ENCODE measurements at places on chromosomes 13 and 19.
A peak's percentile ranks its signal among the peaks of the same experiment; 100 is the strongest.

GRCh38 chr13:42109957-42110356, 61.5 kb downstream of the DGKH start:
- no peaks in the 10 kb centered on the region for H3K27me3 ChIP-seq
- H3K36me3 ChIP-seq, result no peaks in the 10 kb centered on the region
- no peak for DNase-seq
- H3K27ac ChIP-seq, result no peak overlapping the region
- H3K4me1 ChIP-seq, result no peaks in the 10 kb centered on the region

DNA sequence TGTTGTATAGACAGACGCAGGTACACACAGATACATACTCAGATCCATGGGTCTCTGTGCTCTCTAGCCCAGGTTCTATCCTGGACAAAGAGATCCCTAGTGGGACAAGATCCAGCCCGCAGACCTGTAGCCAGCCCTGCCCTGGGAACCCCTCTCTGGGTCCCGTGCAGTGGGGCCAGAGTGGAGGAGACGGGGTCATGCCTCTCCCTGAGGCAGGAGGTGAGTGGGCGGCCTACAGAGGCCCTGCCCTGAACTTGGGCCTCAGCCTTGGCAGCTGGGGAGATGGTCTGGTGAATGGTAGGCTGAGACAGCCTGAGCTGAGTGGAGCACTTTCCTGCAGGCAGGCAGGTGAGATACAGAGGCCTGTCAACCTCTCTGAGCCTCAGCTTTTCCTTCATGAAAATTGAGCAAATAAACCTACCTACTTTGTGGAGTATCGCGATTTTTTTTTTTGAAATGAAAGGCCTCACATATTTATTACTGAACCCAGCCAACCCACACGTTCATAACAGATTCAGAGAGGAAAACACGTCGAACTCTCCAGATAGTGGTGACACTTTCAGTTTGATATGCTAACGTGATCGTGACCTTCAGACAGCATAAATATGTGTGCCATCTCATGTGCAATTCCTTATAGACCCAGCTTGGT, 3.4 kb upstream of the JUND start:
- no peaks in the 10 kb centered on the region for H3K27me3 ChIP-seq
- peaks cover 58% of the 10 kb centered on the region for H3K4me1 ChIP-seq
- H3K27ac ChIP-seq, result peak overlapping the region; percentile 44
- DNase-seq, result no peak
- no peak overlapping the region for H3K4me3 ChIP-seq
- no peaks in the 10 kb centered on the region for H3K36me3 ChIP-seq

DNA sequence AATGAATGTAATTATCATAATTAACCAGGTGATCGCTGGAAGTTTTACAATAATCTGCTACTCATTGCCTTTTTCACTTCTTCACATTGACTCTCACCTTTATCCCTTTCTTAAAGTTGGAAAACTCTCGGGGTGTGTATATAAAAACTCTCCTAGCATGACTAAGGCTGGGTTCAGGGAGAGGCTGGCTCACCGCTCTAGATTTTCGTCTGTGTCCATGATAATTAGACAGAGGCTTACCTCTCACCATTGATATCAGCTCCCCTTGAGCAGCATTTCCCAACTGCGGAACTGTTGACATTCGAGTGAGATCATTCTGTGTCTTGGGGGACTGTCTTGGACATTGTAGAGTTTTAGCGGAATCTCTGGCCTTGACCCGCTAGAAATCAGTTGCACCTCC, 39.4 kb downstream of the NFIX start:
- no peaks in the 10 kb centered on the region for H3K4me1 ChIP-seq
- H3K4me3 ChIP-seq, result no peak overlapping the region
- no peaks in the 10 kb centered on the region for H3K27me3 ChIP-seq
- no peak for DNase-seq
- H3K27ac ChIP-seq, result no peak overlapping the region

- H3K36me3 ChIP-seq, result peaks cover 6% of the 10 kb centered on the region
- no peaks in the 10 kb centered on the region for H3K27me3 ChIP-seq
- H3K4me1 ChIP-seq, result no peaks in the 10 kb centered on the region
- H3K4me3 ChIP-seq, result peak within 1 kb of the TSS; percentile 96
These were observed at the start of gene TRAPPC6A for GRCh38 chr19:45177817-45178261. Gene TRAPPC6A (minus strand): TSS chr19:45178237. CDS start chr19:45178218, 19 bp downstream.

DNA sequence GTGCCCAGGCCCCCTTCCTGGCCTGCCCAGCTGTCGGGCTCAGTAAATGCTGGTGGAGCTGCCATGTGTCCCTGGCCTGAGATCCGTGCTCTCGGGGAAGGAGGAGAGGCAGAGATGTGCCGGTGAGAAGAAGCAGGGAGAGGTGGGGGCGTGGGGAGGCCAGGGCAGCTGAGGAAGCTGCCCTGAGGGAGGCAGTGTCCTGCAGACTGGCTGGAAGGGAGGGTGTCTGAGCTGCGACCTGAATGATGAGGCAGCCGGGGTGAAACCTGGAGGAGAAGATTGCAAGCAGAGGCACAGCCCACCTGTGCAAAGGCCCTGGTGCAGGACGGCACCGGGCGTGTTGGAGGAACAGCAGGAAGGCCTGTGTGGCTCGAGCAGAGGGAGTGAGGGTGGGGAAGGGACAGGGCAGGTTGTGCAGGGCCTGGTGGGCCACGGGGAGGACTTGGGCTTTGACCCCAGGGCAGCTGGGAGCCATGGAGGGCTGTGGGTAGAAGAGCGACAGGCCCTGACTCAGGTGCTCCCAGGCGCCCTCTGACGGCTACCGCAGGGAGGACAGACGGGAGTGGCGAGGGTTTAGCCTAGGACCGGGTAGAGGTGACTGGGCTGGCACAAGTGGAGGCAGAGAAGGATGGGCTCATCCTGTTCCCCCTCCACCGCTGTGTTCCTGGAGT, 14.0 kb upstream of the CELF5 start:
- H3K27ac ChIP-seq, result no peak overlapping the region
- H3K36me3 ChIP-seq, result peaks cover 7% of the 10 kb centered on the region
- no peaks in the 10 kb centered on the region for H3K27me3 ChIP-seq
- no peak overlapping the region for H3K4me3 ChIP-seq
- no peaks in the 10 kb centered on the region for H3K4me1 ChIP-seq
- DNase-seq, result peak; percentile 40

DNA sequence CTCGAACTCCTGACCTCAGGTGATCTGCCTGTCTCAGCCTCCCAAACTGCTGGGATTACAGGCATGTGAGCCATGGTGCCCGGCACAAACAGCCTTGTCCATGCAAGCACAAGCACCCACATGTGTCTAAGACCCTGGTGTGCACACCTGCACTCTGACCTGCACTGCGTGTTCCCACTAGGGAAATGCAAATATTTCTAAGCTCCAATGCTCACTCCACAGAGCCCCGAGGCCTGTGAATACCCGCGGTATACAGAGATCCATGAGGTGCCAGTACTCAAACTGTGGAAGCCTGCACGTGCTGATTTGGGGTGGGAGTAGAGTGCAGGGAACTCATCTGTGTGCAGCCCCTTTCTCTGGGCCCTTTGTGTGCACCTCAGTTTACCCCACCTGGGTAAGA, 14.7 kb downstream of the GADD45B start:
- no peak overlapping the region for H3K4me3 ChIP-seq
- no peak for DNase-seq
- H3K27ac ChIP-seq, result no peak overlapping the region
- peaks cover 4% of the 10 kb centered on the region for H3K27me3 ChIP-seq
- H3K36me3 ChIP-seq, result no peaks in the 10 kb centered on the region

DNA sequence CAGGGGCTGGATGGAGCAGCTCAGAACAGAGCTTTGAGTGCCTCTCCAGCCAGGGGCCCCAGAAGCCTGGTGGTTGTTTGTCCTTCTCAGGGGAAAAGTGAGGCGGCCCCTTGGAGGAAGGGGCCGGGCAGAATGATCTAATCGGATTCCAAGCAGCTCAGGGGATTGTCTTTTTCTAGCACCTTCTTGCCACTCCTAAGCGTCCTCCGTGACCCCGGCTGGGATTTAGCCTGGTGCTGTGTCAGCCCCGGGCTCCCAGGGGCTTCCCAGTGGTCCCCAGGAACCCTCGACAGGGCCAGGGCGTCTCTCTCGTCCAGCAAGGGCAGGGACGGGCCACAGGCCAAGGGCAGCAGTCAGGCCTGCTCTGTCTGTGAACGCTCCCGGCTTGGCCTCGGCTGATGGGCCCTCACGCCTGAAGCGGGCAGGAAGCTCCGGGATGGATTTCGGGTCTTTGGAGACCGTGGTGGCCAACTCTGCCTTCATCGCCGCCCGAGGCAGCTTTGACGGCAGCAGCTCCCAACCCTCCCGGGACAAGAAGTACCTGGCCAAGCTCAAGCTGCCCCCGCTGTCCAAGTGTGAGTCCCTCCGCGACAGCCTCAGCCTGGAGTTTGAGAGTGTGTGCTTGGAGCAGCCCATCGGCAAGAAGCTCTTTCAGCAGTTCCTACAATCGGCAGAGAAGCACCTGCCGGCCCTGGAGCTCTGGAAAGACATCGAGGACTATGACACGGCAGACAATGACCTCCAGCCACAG, at the start of gene GRK1:
Gene GRK1, plus strand, starts transcription at position 269 of the 751 bp plus-strand sequence. Its CDS starts 168 bp downstream, at position 437.
- H3K27ac ChIP-seq, result no peak within 1 kb of the TSS
- no peak for DNase-seq
- H3K4me3 ChIP-seq, result no peak within 1 kb of the TSS
- no peaks in the 10 kb centered on the region for H3K4me1 ChIP-seq
- peaks cover 2% of the 10 kb centered on the region for H3K27me3 ChIP-seq

GRCh38 chr19:8088752-8089663, 36.4 kb downstream of the CCL25 start:
- no peaks in the 10 kb centered on the region for H3K36me3 ChIP-seq
- no peak overlapping the region for H3K27ac ChIP-seq
- no peaks in the 10 kb centered on the region for H3K4me1 ChIP-seq
- H3K4me3 ChIP-seq, result no peak overlapping the region
- no peaks in the 10 kb centered on the region for H3K27me3 ChIP-seq

- H3K36me3 ChIP-seq, result no peaks in the 10 kb centered on the region
- H3K27ac ChIP-seq, result no peak overlapping the region
- peaks cover 8% of the 10 kb centered on the region for H3K4me1 ChIP-seq
- no peaks in the 10 kb centered on the region for H3K27me3 ChIP-seq
- peak; percentile 33 for DNase-seq
- H3K4me3 ChIP-seq, result no peak overlapping the region
These were observed 12.8 kb upstream of the CDC42EP5 start for GRCh38 chr19:54485851-54486250.

GRCh38 chr13:99417201-99418102, 83.8 kb upstream of the TM9SF2 start:
- no peaks in the 10 kb centered on the region for H3K27me3 ChIP-seq
- H3K4me1 ChIP-seq, result peaks cover 4% of the 10 kb centered on the region
- H3K4me3 ChIP-seq, result no peak overlapping the region
- DNase-seq, result no peak
- no peak overlapping the region for H3K27ac ChIP-seq
- no peaks in the 10 kb centered on the region for H3K36me3 ChIP-seq

- H3K36me3 ChIP-seq, result no peaks in the 10 kb centered on the region
- H3K4me3 ChIP-seq, result no peak overlapping the region
- DNase-seq, result no peak
- no peaks in the 10 kb centered on the region for H3K4me1 ChIP-seq
- no peak overlapping the region for H3K27ac ChIP-seq
These were observed 220.9 kb upstream of the SOX21 start for GRCh38 chr13:94933230-94933751.

GRCh38 chr19:44794610-44795009, 14.3 kb upstream of the BCAM start:
- H3K4me3 ChIP-seq, result no peak overlapping the region
- H3K36me3 ChIP-seq, result no peaks in the 10 kb centered on the region
- no peak overlapping the region for H3K27ac ChIP-seq
- H3K4me1 ChIP-seq, result peaks cover 13% of the 10 kb centered on the region
- H3K27me3 ChIP-seq, result no peaks in the 10 kb centered on the region
- no peak for DNase-seq

GRCh38 chr19:10412257-10412977, 7.9 kb upstream of the PDE4A start:
- no peak overlapping the region for H3K27ac ChIP-seq
- H3K4me1 ChIP-seq, result peaks cover 26% of the 10 kb centered on the region
- no peak for DNase-seq

DNA sequence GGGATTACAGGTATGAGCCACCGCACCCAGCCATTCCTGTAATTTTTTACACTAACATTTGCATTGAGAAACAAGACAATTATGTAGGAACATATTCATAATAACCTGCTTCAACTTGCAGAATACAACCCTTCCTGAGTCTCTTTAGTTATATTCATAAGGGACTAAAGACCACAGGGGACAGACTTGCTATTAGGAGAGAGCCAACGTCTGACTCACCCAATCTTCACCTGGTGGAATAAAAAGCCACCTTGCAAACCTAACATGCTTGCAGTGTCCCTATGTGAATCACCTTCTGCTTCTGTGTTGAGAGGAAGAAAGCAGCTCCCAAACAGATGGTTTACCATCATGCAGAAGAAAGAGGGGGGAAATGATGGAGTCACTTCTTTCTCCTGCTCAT, 456.1 kb downstream of the PCDH9 start:
- H3K27ac ChIP-seq, result no peak overlapping the region
- no peaks in the 10 kb centered on the region for H3K27me3 ChIP-seq
- H3K4me1 ChIP-seq, result no peaks in the 10 kb centered on the region
- H3K4me3 ChIP-seq, result no peak overlapping the region
- DNase-seq, result no peak

DNA sequence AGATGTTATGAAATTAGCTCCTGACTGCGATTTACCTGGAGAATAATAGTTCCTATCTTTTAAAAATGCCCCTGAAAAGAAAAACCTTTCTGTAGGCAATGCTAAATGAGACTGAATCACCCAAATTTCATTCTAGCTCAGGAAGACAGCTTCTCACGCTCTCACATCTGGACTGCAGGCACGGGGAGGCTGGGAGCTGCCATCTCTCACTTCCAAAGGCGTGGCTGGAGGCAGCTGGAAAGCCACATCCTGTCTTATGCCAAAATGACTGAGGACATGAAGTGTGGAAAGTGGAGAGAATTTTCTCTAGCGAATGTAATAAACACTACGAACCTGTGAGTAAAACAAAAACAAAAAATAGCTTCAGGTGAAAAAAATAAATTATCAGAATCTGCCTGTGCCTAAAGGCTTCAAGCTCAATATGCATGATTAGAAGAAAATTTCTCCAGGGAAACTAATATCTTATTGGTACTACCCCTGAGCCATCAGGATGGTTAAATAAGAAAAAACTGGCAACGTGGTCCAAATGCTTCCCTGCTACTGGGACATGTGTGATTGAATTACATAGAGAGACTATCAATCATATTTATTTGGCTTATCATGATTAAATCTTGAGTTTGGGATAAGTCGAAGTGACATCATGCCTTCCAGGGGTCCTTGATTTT, 58.1 kb upstream of the UBL3 start:
- no peak for DNase-seq
- no peak overlapping the region for H3K27ac ChIP-seq
- peaks cover 6% of the 10 kb centered on the region for H3K4me1 ChIP-seq
